ENCODE measurements at places on chromosomes 13 and 19. TPM values are rescaled to one million over a fixed set of nuclear protein-coding genes. Genes with fewer than 3 reads are reported as not detected.

TFPT gene
- 18.8 TPM for polyA plus RNA-seq

MBD3L2 gene
- not detected for polyA plus RNA-seq

NECTIN2 gene
- polyA plus RNA-seq: not detected

GGN gene
- not detected for polyA plus RNA-seq

ALKBH6 gene
- polyA plus RNA-seq: 18.3 TPM

LILRA5 gene
- 0.67 TPM for polyA plus RNA-seq

CXCL17 gene
- 0.28 TPM for polyA plus RNA-seq

GPR183 gene
- polyA plus RNA-seq: 306 TPM

ANO8 gene
- polyA plus RNA-seq: not detected

CEACAM8 gene
- polyA plus RNA-seq: not detected

TINCR gene
- not detected for polyA plus RNA-seq

TMEM145 gene
- polyA plus RNA-seq: not detected

KLK14 gene
- polyA plus RNA-seq: not detected

CLEC17A gene
- not detected for polyA plus RNA-seq
